ENCODE measurements at places on chromosomes 11 and 22.

DNA sequence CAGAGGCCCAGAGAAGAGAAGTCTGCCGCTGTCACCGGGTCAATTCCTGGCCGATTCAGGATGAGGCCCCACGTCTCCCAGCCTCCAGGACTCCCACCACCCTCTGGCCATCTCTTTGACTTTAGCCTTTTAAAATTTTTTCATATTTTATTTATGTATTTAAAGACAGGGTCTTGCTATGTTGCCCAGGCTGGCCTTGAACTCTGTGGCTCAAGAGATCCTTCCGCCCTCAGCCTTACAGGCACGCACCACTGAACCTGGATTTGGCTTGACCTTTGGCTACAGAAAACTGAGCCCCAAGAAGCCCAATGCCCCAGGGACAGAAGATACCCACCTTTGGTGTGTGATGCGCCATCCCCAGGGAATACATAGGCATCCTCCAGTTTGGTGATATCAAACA is 3.9 kb downstream of the POLR3H start:
- no peak for DNase-seq

GRCh38 chr11:92740276-92740675 is 229.2 kb upstream of the MTNR1B start:
- DNase-seq: no peak

- no peak for DNase-seq
Observed at GRCh38 chr22:16974298-16975084, 33.5 kb downstream of the GAB4 start.

- no peak for DNase-seq
Observed at GRCh38 chr11:82719361-82720105, 14.1 kb downstream of the FAM181B start.

GRCh38 chr11:19889531-19889930 is 176.9 kb downstream of the NAV2 start:
- DNase-seq: no peak

GRCh38 chr11:4039011-4039410 is 55.6 kb upstream of the RRM1 start:
- DNase-seq: no peak

GRCh38 chr11:118146554-118146953 is 6.1 kb downstream of the SCN4B start:
- DNase-seq: no peak

DNA sequence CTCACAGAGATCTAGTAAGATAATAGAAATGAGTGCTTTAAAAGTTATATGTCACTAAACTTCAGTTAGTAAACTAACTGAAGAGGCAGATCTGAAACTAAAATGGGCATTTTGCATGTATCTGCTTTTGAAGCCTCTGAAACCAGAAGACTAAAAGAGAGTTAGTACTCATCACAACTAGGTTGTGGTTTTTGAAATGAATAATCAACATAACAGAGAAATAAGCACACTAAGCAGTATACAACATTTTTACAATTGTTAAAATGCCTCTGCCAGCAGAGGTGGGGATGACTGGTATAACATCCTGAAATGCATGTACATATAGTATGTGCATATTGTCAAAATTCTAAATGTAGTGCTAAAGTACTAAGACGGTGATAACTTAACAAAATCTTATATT is 564.5 kb downstream of the DLG2 start:
- DNase-seq: no peak

Data from mesothelial cell of epicardium (in vitro differentiated cells).